ENCODE measurements at places on chromosomes 16 and 17.

- peak; percentile 90 for DNase-seq
These were observed 2.7 kb downstream of the CETP start for GRCh38 chr16:56964243-56965148.

- DNase-seq: no peak
These were observed 6.3 kb downstream of the ARL2BP start for GRCh38 chr16:57251352-57251751.

DNA sequence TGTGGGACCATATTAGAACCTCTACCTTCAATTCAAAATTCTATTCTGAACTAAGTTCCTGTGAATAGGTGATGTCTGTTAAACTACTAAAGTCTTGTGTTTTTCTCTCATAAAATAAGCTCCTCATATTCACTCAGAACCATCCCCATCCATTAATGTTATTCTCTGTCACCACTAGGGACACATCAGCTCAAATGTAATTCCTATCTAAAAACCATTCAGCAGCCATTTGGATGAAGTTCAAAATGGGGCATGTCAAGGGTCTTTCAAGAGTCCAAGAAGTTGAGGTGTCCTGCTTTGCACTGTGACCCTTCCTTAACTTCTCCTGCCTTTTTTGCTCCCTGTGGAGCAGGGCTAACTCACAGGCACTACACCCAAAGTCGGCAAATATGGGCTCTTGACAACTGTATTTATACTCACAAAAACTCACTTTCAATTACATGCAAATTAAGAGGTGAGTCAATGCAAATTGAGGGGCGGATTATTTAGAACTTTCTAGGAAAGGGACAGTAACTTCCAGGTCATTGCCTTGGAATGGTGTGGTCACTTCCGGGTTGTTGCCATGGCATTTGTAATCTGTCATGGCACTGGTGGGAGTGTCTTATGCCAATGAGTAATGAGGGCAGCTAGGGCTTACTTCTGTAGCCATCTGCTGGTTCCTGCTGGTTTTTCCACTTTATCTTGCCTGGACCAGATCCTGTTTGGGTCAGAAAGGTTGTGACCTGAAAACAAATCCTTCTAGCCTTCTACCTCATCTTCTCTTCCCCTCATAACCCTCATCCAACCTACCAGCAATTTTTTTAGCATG lies 128.2 kb upstream of the COX10 start:
- no peak for DNase-seq

GRCh38 chr17:15185625-15185991 lies 79.5 kb downstream of the PMP22 start:
- no peak for DNase-seq

GRCh38 chr17:45233423-45233924 lies 11.8 kb downstream of the FMNL1 start:
- no peak for DNase-seq

- no peak for DNase-seq
These were observed 10.4 kb downstream of the LLGL1 start for GRCh38 chr17:18235743-18236256.

DNA sequence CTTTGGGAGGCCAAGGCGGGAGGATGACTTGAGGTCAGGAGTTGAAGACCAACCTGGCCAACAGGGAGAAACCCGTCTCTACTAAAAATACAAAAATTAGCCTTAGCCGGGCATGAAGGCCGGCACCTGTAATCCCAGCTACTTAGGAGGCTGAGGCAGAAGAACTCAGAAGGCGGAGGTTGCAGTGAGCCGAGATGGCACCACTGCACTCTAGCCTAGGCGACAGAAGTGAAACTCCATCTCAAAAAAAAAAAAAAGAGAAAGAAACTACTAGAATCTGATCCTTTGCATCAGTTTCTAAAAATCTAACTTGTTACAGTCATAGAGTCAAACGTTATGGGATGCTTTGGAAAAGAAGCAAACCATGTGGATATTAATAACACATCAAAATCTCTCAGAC lies 1.6 kb upstream of the PECAM1 start:
- DNase-seq: no peak

DNA sequence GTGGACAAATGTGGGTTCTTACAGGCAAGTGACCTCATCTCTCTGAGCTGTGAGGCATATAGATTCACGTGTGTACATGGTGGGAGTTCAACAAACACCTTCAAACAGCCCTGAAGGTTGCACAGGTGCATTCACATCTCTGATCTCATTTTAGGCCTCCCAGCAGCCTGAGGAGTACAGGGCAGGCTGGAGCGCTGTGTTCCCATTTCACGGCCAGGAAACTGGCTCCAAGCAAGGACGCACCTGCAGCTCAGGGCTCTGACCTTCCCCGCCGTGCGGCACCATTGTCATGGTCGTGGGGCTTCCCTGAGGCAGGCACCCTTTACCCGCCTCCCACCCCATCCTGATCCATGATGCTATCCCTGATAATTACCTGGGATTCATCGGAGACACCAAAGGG lies 4.8 kb upstream of the CD300A start:
- no peak for DNase-seq

- DNase-seq: peak; percentile 47
These were observed 25.2 kb downstream of the NME3 start for GRCh38 chr16:1745900-1746692.

DNA sequence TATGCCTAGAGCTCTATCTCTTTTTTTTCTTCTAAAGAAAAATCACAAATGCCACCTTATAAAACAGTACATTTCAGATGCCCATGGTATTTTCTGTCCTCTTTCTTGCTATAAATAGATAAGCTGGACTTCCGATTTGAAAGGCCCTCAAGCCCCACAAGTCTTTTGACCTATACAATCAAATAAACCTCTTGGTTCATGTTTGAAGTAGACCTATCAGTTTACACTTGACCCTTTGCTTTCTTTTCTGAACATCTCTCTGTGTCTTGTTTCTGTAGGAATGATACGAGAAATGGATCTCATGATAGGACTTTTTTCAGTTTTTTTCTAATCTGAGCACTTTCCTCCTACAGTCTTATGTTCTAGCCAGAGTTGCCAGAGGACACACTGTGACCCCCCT lies 327.2 kb downstream of the SOX9 start:
- no peak for DNase-seq

- DNase-seq: no peak
These were observed 87.3 kb upstream of the IRX5 start for GRCh38 chr16:54843424-54843750.

GRCh38 chr17:15323131-15323530 lies 18.3 kb downstream of the TEKT3 start:
- DNase-seq: no peak

- DNase-seq: peak; percentile 42
These were observed 3.3 kb upstream of the ZG16B start for GRCh38 chr16:2826591-2827373.

GRCh38 chr17:72378414-72379390 lies 257.9 kb downstream of the SOX9 start:
- DNase-seq: no peak

GRCh38 chr16:30110661-30111060 lies 2.7 kb downstream of the GDPD3 start:
- no peak for DNase-seq

- peak; percentile 47 for DNase-seq
These were observed 194.5 kb downstream of the FOXL1 start for GRCh38 chr16:86772671-86773353.

GRCh38 chr17:68613739-68614298 lies 12.7 kb upstream of the FAM20A start:
- DNase-seq: no peak

GRCh38 chr17:2940352-2940751 lies 123.1 kb downstream of the OR1D5 start:
- no peak for DNase-seq

DNA sequence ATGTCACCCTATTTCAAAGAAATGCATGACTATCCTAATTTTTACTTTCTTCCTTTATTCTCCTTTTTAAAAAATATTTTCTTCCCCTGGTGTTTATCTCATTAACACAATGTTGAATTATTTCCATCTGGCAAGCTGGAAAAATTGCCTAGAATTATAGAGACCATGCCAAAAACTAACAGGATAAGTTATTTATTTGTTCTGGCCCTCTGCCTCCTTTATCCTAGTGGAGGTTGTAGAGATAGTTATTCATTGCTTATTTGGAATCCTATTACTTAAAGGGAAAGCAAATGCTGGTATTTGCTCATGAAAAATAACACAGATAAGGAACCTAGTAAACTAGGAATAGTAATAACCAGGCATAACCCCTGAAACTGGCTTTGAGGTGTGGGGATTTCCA lies 684.9 kb upstream of the KIF2B start:
- DNase-seq: no peak

GRCh38 chr17:3949418-3949817 lies 14.8 kb downstream of the ATP2A3 start:
- no peak for DNase-seq

GRCh38 chr16:88442727-88443576 lies 10.1 kb upstream of the ZFPM1 start:
- peak; percentile 84 for DNase-seq

- DNase-seq: no peak
These were observed 63.5 kb upstream of the MED9 start for GRCh38 chr17:17413215-17413792.

DNA sequence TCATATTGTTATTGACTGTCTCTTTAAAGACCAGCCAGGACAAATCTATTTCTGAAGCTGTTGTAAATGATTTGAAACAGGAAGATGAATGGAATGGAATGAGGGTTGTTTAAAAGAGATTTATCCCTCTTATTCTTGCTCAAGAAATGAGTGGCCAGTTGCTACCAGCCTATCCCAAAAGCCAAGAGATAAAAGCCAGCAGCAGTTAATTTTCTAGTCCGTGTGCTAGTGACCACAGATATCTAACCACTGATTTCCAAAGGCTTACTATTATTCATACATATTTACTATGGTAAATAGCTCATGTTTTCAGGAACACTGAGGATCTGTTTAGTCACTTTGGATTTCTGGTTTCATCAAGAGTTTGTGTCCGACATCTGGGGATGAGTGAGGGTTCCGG lies 105.7 kb downstream of the CDH13 start:
- DNase-seq: no peak

DNA sequence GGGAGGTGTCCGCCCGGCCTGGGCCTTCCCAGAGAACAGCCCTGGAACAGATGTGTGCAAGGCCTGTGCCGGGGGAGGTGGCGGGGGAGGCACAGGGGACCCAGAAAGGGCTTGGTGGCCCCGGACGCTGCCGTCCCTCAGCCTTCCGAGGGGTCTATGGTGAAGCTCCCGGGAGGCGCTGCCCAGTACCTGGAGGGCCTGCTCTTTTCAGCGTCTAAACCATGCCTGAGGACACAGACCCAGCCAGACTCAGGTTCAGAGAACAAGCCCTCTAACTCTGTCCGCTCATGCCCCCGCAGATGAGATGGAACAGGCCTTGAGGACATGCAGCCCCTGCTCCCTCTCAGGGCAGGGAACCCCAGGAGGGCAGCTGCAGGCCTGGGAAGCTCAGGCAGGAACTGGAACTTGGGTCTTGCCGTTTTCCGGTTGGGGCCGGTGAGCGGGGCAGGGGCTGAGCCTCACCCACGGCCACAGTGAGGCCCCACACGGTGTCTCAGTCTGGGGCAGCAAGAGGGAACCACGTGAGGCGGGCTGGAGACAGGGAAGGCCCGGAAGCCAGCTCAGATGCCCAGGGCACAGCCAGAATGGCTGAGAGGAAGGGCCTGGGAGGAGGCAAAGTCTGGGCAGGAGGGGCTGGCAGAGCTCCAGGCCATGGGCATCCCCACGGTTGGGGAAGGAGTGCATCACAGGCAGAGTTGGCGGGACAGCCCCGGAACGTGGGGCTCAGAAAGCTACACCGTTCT lies 12.5 kb downstream of the SLC16A3 start:
- DNase-seq: peak; percentile 89

- DNase-seq: no peak
These were observed 2.6 kb downstream of the FZD2 start for GRCh38 chr17:44559634-44560554.

DNA sequence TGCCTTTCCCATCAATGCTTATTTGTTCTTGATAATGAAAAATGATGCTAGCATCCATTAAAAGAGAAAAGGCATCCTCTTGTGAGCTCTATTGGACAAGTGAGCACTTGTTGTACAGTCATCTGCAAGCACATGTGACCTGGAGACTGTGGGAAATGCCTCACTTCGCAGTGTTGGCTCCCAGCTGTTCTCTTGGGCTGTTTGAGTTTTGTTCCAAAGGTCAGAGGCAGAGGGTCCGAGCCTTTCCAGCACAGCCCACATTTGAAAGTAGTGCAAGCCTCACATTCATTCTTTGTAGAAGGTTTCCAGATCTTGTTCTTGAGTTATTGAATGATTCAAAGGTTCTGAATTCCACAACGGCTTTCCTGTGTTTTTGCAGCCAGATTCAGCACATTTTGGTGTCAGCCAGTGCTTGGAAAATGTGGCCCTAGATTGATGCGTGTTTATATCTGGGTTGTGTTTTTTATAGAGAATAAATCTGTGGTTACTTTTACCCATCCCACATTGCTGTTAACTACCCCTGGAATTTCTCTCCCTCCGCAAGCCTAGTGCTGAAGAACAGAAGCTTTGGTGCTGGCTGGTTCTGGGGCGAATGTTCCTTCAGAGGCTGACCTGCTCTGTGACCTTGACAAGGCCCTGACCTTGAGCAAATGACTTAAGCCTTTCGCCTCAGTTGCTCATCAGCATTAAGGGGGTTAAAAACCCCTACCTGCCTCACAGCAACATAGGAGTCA lies 49.8 kb downstream of the CDH1 start:
- no peak for DNase-seq

DNA sequence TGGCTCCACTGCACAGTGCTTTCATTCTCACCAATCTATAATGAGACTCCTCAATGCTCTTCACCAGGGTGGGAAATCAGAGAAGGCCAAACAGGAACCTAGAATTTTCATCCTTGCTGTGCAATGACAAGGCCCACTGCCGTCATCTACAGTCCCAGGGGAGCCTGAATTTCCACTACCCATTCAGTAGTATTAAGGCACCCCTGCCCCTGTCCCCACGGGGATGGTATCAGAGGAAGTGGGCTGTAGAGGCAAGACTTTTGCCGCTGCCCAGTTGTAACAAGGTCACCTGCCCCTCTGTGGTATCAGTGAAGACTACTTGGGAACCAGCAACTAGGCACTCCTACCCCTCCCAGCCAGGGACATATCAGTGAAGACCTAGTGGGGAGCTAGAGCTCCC lies 104.5 kb downstream of the C16orf78 start:
- peak; percentile 19 for DNase-seq

DNA sequence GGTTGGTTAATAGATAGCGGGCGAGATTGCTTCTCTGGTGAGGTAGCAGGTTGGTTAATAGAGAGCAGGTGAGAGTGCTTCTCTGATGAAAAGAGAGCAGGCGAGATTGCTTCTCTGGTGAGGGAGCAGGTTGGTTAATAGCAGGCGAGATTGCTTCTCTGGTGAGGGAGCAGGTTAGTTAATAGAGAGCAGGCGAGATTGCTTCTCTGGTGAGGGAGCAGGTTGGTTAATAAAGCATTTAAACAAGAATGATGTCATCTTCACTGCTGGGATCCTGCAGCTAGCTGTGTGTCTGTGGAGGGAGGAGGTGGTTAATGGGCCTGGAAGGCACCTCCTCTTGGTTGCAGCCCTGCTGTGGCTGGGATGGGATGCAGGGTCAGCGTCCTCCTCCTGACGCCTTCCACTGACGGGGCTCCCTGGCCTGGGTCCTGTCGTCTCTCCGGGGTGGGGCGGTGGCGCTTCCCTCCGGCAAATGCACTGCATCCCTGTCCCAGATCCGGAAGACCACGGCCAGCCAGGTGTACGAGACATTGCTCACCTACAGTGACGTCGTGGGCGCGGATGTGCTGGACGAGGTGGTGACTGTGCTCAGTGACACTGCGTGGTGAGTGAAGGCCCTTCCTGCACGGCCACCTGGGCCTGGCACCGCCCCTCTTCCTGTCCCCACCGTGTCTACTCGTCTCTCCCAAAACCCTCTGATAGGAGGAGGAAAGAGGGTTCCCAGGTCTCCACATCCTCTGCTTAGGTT lies 99.2 kb upstream of the ZNF750 start:
- DNase-seq: peak; percentile 52

- no peak for DNase-seq
These were observed 16.7 kb downstream of the KRABD2 start for GRCh38 chr17:8359769-8360168.
